Chondrocyte (in vitro differentiated cells): ENCODE measurements at places on chromosomes 16 and 17. TPM values are rescaled to one million over a fixed set of nuclear protein-coding genes. Genes with fewer than 3 reads are reported as not detected.

Gene CRHR1
- not detected in 3 replicates for total RNA-seq

Gene SMTNL2
- total RNA-seq, result 0.32 to 0.36 TPM in 2 of 3 replicates, not detected in the other

Gene SLFN12
- total RNA-seq, result 10.5 to 19.2 TPM (median 13.1 TPM) in 3 replicates

Gene CHTF8
- 77.1 to 83.2 TPM (median 83.1 TPM) in 3 replicates for total RNA-seq

Gene CCL8
- total RNA-seq, result not detected in 3 replicates

Gene TM4SF5
- not detected in 3 replicates for total RNA-seq

Gene HSD11B2
- 0.20 to 0.77 TPM in 2 of 3 replicates, not detected in the other for total RNA-seq

GRCh38 chr16:4544473-4544872, 5.9 kb upstream of the CDIP1 start:
- DNase-seq, result no peak

DNA sequence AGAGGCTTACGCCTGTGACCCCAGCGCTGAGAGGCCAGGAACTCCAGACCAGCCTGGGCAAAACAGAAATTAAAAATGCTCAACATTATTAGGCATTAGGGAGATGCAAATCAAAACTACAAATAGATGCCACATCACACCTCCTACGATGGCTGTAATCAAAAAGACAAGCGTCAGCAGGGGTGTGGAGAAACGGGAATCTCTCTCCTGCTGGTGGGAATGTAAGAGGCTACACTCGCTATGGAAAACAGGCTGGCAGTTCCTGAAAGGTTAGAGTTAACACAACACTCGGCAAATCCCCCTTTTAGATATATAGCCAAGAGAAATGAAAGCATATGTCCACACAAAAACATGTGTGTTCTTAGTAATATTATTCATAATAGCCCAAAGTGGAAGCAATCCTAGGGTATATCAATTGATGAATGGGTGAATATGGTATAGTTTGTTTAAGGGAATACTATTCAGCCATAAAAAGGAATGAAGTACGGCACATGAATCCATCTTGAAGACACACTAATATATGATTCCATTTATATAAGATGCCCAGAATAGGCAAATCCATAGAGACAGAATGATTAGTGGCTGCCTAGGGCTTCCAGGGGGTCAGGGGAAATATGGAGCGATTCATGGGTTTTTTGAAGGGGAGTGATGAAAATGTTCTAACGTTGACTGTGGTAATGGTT, 1.8 kb upstream of the NPRL3 start:
- DNase-seq, result no peak

- peak; percentile 67 for DNase-seq
These were observed 84.8 kb upstream of the TNRC6C start for GRCh38 chr17:77873500-77874302.

DNA sequence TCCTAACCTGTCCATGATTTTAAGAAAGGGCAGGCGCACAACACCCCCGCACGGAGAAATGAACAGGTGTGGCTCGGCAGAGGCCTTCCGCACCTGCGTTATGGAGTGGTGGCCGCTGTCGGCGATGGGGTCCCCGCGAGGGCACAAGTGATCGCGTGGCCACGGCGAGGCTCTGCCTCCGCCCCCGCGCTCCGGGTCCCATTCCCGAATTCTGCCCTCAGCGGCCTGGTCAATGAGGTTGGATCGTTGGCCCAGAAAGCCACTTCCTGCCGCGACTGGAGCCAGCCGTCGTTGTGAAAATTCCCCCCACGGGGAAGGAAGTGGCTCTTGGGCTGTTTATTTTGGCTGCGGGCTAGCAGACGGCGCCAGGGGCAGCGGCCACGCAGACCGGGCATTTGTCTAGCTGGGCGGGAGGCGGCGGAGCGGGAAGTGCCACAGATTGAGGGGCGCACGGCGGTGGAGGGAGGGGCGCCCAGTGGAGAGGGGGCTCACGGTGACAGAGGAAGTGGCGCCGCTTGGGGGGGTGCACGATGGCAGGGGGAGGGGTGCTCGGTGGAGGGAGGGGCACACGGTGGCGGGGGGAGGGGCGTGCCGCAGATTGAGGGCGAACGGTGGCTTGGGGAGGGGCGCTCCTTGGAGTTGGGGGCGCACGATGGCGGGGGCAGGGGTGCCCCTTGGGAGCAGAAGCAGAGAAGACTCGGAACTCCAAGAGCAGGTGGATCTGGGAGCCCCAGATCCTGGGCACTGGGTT, 25.0 kb downstream of the MRC2 start:
- DNase-seq, result peak; percentile 92

GRCh38 chr16:30741461-30741914, 6.7 kb upstream of the PHKG2 start:
- DNase-seq, result no peak

GRCh38 chr17:36142235-36142634, 34.2 kb downstream of the TBC1D3B start:
- no peak for DNase-seq

DNA sequence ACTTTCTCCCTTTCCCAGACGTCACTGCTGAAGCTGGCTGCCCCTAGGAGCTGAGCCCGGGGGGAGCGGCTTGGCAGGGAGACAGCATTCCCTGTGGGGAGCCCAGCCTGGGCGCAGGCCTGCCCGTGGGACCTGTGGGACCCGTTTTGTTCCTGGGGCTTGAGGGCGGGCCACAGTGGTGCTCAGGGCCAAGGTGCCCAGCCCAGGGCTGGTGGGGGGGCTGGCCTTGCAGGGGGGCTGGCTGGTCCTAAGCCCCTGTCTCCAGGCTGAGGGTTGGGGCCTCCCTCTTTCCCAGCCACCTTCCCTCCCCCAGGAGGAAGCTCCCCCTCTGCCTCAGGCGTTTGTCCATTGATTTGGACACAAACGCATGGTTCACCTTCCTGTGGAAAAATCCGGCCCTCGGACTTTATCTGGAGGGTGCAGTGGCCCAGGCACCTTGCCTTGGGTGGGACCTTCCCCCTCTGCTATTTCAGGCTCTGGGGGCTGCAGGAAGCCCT, 4.4 kb downstream of the NHERF2 start:
- DNase-seq, result peak; percentile 66

DNA sequence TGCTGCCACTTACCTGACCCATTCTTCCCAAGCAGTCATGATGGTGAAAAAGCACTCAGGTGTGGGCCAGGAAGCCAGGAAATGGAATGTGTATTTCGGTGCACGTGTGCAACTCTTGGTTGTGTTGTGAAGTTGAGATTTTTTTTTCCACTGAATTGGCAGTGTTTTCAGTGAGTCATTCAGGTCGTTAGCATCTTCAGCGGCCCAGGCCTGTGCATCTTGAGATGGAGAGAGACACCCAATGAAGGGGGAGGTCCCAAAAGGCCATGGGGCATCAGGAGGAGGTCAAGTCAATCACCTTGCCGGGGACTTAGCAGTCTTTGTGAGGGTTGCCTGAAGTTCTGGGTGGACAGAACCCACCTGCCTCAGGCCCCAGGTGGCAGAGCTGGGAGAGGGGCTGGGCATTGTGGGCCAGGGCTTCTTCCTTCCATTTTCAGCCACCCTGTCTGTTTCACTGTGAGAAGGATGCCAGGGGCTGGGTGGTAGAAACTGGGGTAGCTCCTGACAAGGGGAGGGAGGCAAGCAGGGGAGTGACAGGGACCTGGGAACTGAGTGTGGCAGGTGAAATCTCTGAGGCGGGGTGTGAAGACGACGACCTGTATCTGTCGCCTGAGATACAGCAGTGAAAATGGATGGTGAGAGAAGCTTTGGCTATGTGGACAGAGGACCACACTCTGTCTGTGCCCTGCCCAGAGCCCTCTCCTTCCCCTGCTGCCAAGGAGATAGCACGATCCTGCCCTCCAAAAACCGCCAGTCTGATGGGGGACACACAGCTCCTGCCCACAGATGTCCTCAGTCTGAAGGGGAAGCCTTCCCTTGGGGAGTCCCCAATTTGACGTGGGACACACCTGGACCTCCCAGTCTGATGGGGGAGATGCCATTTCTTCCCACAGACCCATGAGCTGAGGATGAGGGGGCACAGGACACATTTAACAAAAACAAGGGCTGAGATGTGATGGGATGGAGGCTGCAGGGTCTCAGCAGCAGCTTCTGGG, 11.9 kb downstream of the TBKBP1 start:
- DNase-seq, result no peak

DNA sequence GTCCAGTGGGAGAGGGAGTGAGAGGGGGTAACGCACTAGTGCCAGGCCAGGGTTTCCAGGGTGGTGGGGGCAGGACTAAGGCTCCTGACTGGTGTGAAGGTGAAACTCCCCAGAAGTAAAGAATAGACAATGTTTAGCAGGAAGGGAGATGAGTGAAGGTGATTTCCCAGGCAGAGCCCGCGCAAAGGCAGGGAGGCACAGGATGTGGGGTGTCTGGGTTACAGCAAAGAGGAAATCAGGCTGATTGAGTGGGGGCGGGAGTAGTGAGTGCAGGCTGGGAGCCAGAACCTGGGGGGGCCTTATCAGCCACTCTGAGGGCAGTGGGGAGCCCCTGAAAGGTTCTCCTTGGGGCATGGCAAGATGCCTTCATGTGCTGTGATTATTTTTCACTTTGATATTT, 167.5 kb downstream of the UTP18 start:
- DNase-seq, result no peak

DNA sequence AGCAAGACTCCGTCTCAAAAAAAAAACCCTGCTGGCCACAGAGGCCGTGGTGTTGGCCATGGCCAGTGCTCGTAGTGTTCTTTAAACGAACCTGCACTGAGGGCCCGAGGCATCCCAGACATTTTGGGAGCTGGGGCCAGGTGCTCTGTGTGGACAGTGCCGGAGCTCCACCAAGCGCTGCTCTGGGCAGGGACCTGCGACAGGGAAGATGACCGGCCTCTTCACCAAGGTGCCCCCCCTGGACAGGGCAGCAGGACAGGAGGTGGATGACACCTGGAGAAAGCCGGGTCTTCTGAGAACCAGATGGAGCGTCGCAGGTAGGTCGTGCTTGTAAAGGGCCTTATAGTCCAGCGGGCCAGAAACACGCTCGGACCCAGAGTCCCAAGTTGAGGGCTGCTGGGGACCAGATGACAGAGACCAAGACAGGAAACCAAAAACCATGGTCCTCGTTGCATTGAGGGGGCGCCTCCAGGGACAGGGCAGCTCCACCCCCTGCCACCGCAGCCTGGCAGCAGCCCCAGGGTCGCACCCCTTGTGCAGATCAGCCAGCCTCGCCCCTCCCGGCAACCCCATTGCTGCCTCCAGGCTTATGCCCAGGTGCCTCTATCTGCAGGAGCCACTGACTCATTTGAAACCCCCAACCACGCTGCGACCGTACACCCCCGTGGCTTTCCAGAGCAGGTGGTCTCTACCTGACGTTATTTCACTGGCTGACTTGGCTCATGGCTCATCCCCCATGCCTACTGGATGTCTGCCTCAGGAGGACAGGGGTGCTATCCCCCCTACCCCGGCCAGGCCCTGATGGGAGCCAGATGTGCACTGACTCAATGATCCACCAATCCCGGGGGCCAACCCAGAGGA, 4.2 kb upstream of the NTN3 start:
- no peak for DNase-seq

- no peak for DNase-seq
These were observed 108.0 kb downstream of the VPS53 start for GRCh38 chr17:606508-607250.

DNA sequence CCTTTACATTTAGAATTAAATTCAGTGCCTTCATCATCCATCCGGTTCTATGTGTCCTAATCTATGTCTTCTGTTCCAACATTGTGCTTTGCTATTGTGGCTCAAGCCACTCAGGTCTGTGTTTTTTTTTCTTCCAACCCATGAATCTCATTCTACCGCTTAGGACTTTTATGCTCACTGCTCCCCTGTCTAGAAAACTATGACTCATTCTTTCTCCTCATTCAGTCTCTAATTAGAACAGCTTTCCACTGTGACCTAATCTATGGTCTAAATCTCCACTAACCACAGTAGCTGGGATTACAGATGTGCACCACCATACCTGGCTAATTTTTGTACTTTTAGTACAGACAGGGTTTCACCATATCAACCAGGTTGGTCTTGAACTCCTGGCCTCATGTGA, 418.7 kb downstream of the KCNJ2 start:
- no peak for DNase-seq

DNA sequence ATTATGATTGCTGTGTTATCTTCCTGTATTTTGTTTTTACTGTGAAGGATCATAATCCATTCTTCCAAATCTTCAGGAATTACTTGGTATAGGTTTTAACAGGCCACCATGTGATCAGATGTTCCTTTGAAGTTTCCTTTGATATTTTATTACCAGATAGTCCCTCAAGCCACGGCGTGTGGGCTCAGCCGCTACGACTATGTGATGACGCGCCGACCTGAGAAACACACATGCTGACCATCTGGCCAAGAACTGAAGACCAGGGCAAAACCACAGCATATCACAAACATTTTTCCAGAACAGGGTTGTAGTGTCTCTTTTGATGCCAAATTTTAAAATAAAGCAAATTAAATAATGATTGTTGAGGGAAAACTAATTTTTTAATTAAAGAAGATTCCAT, 47.3 kb downstream of the ZCCHC14 start:
- peak; percentile 36 for DNase-seq

- DNase-seq, result no peak
These were observed 8.1 kb downstream of the SLC5A11 start for GRCh38 chr16:24853830-24854229.

DNA sequence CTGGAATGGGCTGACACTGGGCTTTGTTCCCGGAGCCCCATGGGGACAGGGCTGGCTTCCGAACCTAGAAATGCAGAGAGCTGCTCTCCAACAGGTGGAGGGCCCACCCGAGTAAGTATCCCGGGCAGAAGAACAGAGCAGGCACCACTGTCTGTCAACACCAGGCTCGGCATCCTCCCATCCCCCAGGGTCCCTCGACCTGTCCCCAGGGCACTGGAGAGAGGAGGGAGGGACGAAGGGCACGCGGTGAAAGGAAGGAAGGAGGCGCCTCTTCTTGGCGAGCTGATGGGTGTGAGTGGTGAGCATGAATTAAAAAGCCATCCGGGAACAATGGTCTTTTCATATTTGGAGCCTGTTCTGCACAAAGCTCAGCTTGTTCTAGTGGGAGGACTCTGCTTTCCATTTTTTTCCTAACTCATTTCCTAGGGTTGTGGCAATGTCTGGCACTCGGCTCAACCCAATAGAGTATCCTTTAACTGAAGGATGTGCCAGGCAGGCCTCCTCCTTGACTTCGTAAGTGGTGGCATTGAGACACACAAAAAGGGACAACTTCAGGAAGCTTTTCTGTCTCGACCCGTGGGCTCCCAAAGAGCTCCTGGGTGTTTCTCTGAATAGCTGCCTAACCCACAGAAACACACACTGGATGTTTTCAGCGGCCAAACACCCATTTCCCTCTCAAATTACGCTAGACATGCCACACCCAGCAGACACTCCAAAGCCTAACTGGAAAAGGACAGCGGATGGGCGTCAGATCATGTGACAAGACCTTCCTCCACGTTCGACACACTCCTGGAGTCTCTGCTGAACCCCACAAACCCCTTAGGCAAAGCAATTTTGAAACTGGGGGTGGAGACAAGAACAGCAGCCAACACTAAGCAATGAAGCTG, 47.7 kb downstream of the ZFHX3 start:
- peak; percentile 82 for DNase-seq

DNA sequence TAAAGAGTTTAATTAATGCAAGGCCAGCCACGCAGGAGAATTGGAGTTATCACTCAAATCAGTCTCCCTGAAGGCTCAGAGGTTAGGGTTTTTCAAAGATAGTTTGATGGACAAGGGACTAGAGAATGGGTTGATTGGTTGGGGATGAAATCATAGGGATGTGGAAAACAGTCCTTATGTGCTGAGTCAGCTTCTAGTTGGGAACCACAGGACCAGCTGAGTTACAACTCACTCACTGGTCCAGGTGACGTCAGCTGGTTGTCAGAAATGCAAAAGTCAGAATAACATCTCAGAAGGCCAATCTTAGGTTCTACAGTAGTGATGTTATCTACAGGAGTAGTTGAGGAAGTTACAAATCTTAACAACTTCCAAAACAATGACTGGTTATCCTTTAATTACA, 47.6 kb downstream of the CPD start:
- DNase-seq, result no peak

GRCh38 chr16:17983847-17984639, 352.5 kb downstream of the NPIPA8 start:
- DNase-seq, result no peak
